ENCODE measurements at places on chromosomes 13 and 19.

GRCh38 chr19:51292971-51293370, 18.5 kb upstream of the IGLON5 start:
- DNase-seq, result no peak

GRCh38 chr13:43838909-43839308, 40.6 kb downstream of the CCDC122 start:
- no peak for DNase-seq

- no peak for DNase-seq
Observed at GRCh38 chr19:42370068-42370520, 20.0 kb downstream of the CNFN start.

DNA sequence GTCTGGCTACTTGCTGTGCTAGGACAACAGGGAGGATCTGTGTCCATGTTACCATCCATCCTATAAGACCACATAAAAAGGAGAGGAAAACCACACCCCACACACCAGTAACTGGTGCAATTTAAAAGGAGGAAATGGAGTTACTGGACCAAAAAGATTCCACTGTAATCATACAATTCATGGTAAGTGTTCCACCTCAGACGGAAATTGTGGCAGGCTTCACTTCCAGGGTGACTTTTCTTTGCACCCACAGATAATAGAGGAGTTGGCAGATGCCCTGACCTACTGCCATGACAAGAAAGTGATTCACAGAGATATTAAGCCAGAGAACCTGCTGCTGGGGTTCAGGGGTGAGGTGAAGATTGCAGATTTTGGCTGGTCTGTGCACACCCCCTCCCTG, 2.4 kb downstream of the AURKC start:
- DNase-seq, result no peak

Data from activated CD4-positive, alpha-beta T cell treated with anti-CD3 and anti-CD28 coated beads, Interleukin-2, amount 50 U/mL, for 24 hours (primary cell).